Calu3 (cell line): ENCODE measurements at places on chromosomes 5 and 9.

DNA sequence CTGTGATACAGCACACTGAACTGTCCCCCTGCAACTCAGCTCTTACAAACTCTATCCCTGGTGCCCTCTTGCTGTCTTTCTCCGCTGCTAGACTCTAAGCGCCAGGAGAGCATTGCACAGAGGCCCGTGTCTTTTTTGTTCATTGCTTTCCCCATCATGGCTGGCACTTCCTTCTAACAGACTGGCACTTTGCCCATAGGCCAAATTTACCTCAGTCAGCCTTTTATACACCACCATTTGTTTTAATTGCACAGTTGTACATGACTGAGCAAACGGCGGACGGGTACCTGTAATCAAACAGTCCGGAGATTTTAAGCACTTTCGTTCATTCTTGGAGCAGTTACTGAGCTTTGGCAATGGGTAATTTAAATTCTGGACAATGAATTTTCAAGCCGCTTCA, 102.2 kb upstream of the CLINT1 start:
- H3K4me1 ChIP-seq = peaks cover 2% of the 10 kb centered on the region
- no peaks in the 10 kb centered on the region for H3K36me3 ChIP-seq
- H3K27ac ChIP-seq = no peak overlapping the region
- no peak for DNase-seq
- H3K4me3 ChIP-seq = no peak overlapping the region
- no peaks in the 10 kb centered on the region for H3K27me3 ChIP-seq

DNA sequence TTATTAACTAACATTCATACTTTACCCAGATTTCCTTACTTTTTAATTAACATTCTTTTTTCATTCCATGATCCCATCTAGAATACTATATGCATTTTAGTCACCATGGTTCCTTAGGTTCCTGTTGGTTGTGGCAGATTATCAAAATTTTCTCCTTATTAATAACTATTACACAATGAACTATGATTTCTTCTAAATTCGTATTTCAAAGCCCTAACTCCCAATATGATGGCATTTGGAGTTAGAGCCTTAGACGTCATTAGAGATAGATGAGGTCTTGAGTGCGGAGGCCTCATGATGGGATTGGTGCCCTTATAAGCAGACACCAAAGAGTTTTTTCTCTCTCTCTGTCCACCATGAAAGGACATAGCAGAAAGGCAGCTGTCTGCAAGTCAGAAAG, 485.4 kb downstream of the TLR4 start:
- H3K27me3 ChIP-seq = no peaks in the 10 kb centered on the region
- H3K36me3 ChIP-seq = no peaks in the 10 kb centered on the region
- H3K4me1 ChIP-seq = no peaks in the 10 kb centered on the region

GRCh38 chr9:68821911-68822310, 116.9 kb downstream of the PIP5K1B start:
- no peak for DNase-seq
- H3K4me1 ChIP-seq = no peaks in the 10 kb centered on the region
- no peak overlapping the region for H3K27ac ChIP-seq

GRCh38 chr5:119741691-119742090, 112.3 kb downstream of the FAM170A start:
- no peak overlapping the region for H3K4me3 ChIP-seq
- H3K36me3 ChIP-seq = no peaks in the 10 kb centered on the region
- no peaks in the 10 kb centered on the region for H3K27me3 ChIP-seq
- no peaks in the 10 kb centered on the region for H3K4me1 ChIP-seq
- DNase-seq = no peak
- no peak overlapping the region for H3K27ac ChIP-seq

DNA sequence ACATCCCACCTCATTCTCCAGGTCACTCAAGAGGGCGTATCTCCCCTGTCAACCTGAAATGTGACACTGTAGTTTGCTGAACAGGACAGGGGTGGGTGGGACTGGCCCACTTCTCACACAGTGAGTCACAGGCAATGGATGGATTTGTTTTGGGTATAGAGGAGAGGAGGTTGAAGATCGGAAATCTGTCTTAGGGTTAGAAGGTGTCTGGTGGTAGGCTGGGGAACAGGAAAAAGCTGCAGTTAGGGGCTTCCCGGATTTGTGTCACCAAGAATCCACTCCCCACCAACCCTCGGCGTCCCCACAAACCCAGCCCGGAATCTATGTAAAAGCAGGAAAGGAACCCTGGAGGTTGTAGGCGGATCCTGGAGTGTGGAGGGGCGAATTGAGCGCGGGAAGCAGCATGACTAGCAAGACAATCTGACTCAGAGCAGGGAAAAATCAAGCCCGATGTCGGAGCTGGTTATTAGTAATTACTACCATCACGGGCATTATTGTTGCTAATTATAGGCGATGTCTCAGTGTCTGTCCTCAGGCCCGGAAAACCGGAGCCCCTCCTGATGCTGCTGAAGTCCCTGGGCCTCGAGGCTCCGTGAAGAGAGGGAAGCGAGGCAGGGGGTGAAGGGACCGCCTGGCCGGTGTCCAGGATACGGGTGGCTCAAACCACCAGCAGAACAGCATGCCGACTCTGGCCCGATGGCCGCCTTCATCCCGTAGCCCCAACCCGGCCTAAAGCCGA, 1.7 kb upstream of the IRX1 start:
- no peaks in the 10 kb centered on the region for H3K4me1 ChIP-seq
- H3K27me3 ChIP-seq = no peaks in the 10 kb centered on the region
- DNase-seq = no peak
- no peak overlapping the region for H3K27ac ChIP-seq

DNA sequence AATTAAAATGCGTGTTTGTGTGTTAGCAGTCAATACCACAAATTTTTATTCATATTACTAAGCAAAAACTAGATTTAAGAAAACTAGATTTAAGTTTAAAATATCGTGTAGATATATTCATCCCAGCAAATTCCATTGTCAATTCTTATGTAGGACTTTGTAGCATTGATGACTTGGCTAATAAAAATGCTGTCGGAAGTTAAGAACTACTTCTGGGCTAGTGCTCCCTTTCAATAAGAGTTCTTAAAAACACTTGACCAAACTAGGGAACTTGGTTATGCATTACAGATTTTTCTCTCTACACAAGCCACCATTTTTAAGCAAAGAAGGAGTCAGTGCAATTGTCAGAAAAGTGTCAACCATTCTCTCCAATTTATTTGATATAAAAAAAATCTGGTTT, 68.7 kb upstream of the RAD23B start:
- no peaks in the 10 kb centered on the region for H3K27me3 ChIP-seq
- H3K4me1 ChIP-seq = peaks cover 26% of the 10 kb centered on the region
- H3K36me3 ChIP-seq = peaks cover 6% of the 10 kb centered on the region
- no peak for DNase-seq

DNA sequence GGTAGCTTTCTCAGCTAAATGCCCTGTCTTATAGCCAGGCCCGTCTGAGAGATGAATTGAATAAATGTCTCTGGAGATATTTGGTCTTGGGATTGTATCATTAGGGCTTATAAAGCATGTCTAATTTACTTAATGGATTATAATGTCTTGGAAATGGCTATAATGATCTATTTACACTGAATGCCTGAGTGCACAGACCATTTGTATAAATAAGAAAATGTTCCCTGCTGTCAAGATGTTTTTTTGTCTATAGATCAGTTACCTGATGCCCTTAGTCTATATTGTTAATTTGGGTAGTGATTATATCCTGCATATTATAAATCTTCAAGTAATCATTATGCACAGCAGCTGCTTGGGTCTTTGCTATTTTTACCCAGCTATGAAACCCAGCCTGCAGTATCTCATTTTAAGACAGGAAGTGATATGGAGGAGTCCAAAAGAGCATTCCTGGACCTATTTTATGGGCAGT, 112.9 kb upstream of the ACTBL2 start:
- H3K4me1 ChIP-seq = peaks cover 9% of the 10 kb centered on the region
- no peak for DNase-seq
- no peak overlapping the region for H3K4me3 ChIP-seq
- H3K27me3 ChIP-seq = no peaks in the 10 kb centered on the region
- no peaks in the 10 kb centered on the region for H3K36me3 ChIP-seq

DNA sequence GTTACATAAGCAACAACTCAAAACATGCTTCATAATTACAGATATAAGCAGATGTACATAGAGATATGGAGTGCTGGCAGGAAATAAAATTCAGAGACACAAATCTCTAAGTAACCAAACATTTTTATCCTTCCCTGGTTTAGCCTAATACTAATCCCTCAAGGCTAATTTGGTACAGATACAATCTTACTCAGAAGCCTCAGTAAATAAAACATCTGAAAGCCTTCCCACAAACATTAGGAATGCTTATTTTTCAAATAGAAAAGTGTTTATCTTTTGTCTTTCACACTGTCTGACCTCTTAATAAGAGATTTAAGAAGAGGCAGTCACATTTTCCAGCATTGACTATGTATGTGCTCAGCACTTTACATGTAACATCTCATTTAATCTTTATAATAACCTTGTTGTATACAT, 399.4 kb downstream of the ARRDC3 start:
- H3K27ac ChIP-seq = no peak overlapping the region
- H3K4me3 ChIP-seq = no peak overlapping the region
- no peaks in the 10 kb centered on the region for H3K27me3 ChIP-seq
- H3K36me3 ChIP-seq = no peaks in the 10 kb centered on the region
- no peaks in the 10 kb centered on the region for H3K4me1 ChIP-seq
- DNase-seq = no peak

GRCh38 chr5:151318850-151319732, 15.5 kb upstream of the SLC36A3 start:
- H3K27ac ChIP-seq = no peak overlapping the region
- H3K4me1 ChIP-seq = no peaks in the 10 kb centered on the region
- H3K36me3 ChIP-seq = no peaks in the 10 kb centered on the region
- H3K27me3 ChIP-seq = peaks cover 23% of the 10 kb centered on the region

DNA sequence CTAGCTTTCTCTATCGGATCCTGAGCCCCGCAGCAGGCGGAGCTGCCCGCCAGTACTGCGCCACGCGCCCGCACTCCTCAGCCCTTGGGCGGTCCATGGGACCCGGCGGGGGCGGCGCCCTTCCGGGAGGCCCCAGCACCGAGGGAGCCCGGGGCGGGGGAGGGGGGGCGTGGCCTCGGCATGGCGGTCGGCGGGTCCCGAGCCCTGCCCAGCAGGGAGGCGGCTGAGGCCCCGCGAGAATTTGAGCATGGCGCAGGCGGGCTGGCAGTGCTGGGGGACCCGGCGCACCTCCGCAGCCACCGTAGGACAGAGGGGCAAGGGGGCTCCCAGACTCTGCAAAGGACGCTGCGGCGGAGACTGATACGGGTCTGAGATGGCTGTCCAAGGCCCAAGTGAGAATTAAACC, 6.8 kb downstream of the ZDHHC11B start:
- no peak for DNase-seq
- H3K27me3 ChIP-seq = peaks cover 12% of the 10 kb centered on the region
- H3K36me3 ChIP-seq = no peaks in the 10 kb centered on the region

DNA sequence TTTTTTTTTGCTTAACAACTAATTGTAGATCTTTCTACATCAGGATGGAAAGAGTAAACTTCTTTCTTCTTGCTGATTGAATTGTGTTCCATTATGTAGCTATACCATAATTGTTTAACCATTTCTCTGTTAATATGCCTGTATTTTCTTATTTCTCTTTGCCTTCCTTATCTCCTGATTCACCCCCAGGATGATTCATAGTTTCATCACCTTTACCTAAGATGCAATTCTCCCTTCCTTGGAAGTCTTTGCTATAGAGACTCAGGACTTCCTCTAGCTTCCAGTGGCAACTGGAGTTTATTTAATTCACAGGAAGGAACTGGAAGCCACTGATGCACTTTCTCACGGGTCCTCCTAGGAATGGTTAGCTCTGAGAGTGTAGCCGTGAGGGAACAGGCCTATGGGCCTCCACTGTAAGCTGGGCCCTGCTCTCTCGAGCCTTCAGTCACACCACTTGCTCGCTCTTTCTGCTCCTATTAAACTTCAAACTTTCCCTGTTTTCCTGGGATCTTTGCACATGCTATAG, 83.1 kb downstream of the FGF1 start:
- H3K27ac ChIP-seq = no peak overlapping the region
- no peak for DNase-seq
- H3K36me3 ChIP-seq = no peaks in the 10 kb centered on the region
- no peak overlapping the region for H3K4me3 ChIP-seq

- no peak for DNase-seq
- no peaks in the 10 kb centered on the region for H3K36me3 ChIP-seq
- H3K27me3 ChIP-seq = no peaks in the 10 kb centered on the region
- H3K4me1 ChIP-seq = no peaks in the 10 kb centered on the region
Observed at GRCh38 chr5:79436821-79437220, 77.1 kb downstream of the HOMER1 start.

- no peak for DNase-seq
- H3K4me1 ChIP-seq = no peaks in the 10 kb centered on the region
- H3K27ac ChIP-seq = no peak overlapping the region
- H3K27me3 ChIP-seq = no peaks in the 10 kb centered on the region
- H3K36me3 ChIP-seq = peaks cover 11% of the 10 kb centered on the region
Observed at GRCh38 chr9:137823986-137824771, 53.4 kb upstream of the CACNA1B start.

DNA sequence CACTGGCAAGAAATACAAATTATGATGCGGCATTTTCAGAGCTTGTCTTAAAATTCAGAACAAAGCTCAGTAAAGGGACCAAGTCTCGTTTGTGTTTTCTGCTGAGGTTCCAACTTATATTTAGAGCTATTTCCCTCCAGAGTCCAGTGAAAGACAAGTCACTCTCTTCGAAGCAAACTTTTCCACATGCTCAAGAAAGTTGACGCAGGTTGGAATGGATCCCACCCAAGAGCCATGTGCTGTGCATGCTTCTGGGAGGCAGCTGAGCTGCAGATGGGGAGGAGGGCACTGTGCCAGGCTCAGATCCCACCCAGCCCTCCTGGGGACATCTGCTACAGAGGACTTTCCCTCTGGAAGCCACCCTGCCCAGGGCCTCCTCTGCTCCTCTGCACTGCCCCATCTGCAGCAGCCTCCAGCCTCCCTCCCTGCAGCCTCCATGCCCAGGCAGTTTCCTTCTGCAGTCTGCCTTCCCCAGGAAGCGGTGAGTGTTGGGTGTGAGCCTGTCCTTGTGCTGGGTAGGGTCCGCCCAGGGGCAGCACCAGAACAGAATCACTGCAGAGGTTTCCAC, 75.3 kb downstream of the COL23A1 start:
- no peaks in the 10 kb centered on the region for H3K4me1 ChIP-seq
- H3K27me3 ChIP-seq = no peaks in the 10 kb centered on the region
- H3K27ac ChIP-seq = no peak overlapping the region

GRCh38 chr9:99108131-99108530, 3.2 kb downstream of the TGFBR1 start:
- DNase-seq = no peak
- H3K27ac ChIP-seq = no peak overlapping the region
- no peak overlapping the region for H3K4me3 ChIP-seq
- H3K36me3 ChIP-seq = peaks cover 26% of the 10 kb centered on the region
- H3K4me1 ChIP-seq = peaks cover 12% of the 10 kb centered on the region

- H3K4me1 ChIP-seq = peaks cover 16% of the 10 kb centered on the region
- H3K27me3 ChIP-seq = no peaks in the 10 kb centered on the region
- DNase-seq = no peak
- no peak overlapping the region for H3K4me3 ChIP-seq
- no peaks in the 10 kb centered on the region for H3K36me3 ChIP-seq
Observed at GRCh38 chr9:2257248-2257929, 242.2 kb downstream of the SMARCA2 start.

GRCh38 chr9:110186254-110186653, 21.7 kb downstream of the C9orf152 start:
- DNase-seq = no peak
- peaks cover 2% of the 10 kb centered on the region for H3K4me1 ChIP-seq
- no peak overlapping the region for H3K27ac ChIP-seq
- H3K36me3 ChIP-seq = peaks cover 4% of the 10 kb centered on the region
- no peak overlapping the region for H3K4me3 ChIP-seq

- H3K4me1 ChIP-seq = peaks cover 29% of the 10 kb centered on the region
- no peaks in the 10 kb centered on the region for H3K36me3 ChIP-seq
- H3K27ac ChIP-seq = no peak overlapping the region
- DNase-seq = no peak
Observed at GRCh38 chr9:129990269-129991010, 52.5 kb downstream of the FNBP1 start.
